ENCODE measurements at places on chromosomes 1 and 21. TPM values are rescaled to one million over a fixed set of nuclear protein-coding genes. Genes with fewer than 3 reads are reported as not detected.

Gene C1QB
- not detected for polyA plus RNA-seq

Gene SPOCD1
- polyA plus RNA-seq = 169 TPM

Gene SPRR1A
- not detected for polyA plus RNA-seq

Gene SLC22A15
- polyA plus RNA-seq = 6.4 TPM

Gene RPTN
- not detected for polyA plus RNA-seq

Gene C1orf226
- 1.0 TPM for polyA plus RNA-seq

Gene MXRA8
- polyA plus RNA-seq = 702 TPM

Gene NGF
- 42.4 TPM for polyA plus RNA-seq

Gene TNNI3K
- polyA plus RNA-seq = 0.42 TPM

Gene TDRD5
- not detected for polyA plus RNA-seq

Gene TSACC
- 0.52 TPM for polyA plus RNA-seq

Gene PKLR
- polyA plus RNA-seq = 0.02 TPM

Gene RGS8
- not detected for polyA plus RNA-seq

Gene FMO5
- 0.60 TPM for polyA plus RNA-seq

Gene RGL1
- polyA plus RNA-seq = 9.7 TPM

Gene OMA1
- 8.4 TPM for polyA plus RNA-seq

Gene PRKAA2
- polyA plus RNA-seq = 0.70 TPM

Gene CPLANE2
- 4.3 TPM for polyA plus RNA-seq

Gene TCHH
- polyA plus RNA-seq = not detected

Gene LCE1C
- polyA plus RNA-seq = not detected

Gene HMCN1
- 16.2 TPM for polyA plus RNA-seq

Gene RGS4
- 25.8 TPM for polyA plus RNA-seq

Gene ASAP3
- polyA plus RNA-seq = 22.6 TPM

Gene PRAMEF4
- polyA plus RNA-seq = not detected

Gene WNT3A
- not detected for polyA plus RNA-seq

Gene CAPN9
- polyA plus RNA-seq = not detected

Gene RASSF5
- polyA plus RNA-seq = 1.2 TPM

Gene OPTC
- not detected for polyA plus RNA-seq

Gene SLC19A2
- polyA plus RNA-seq = 3.3 TPM

Gene TBX15
- 14.8 TPM for polyA plus RNA-seq

Gene C1orf146
- polyA plus RNA-seq = not detected

Gene MCL1
- polyA plus RNA-seq = 80.5 TPM

Gene KIF17
- polyA plus RNA-seq = 3.7 TPM

Gene CD164L2
- polyA plus RNA-seq = not detected

Measured in BJ (cell line).